ENCODE measurements at places on chromosomes 6 and 20.

DNA sequence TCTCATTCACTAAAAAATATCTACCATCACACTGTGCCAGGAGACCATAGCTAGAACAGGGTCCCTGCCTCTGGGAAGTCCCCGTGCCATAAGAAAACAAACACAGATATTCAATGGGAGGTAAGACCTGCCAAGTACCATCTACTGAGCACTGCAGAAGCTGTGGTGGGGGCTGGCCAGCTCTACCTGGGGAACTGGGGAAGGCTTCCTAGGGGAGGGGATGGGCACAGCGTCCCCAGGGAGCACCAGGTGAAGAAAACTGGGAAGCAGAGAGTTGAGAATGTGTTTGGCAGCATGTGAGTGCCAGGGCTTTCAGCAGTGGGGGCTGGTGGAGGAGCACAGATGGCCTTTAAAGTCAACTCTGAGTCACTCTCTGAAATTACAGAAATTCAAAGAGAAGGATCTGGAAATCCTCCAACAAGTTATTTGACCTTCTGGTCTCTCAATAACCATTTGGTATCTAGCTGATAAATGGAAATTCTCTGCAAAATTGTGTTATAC lies 85.2 kb downstream of the SHLD1 start:
- DNase-seq = no peak

GRCh38 chr20:61407561-61407960 lies 155.5 kb downstream of the CDH4 start:
- no peak for DNase-seq

- no peak for DNase-seq
Observed at GRCh38 chr6:128598571-128598970, 78.2 kb upstream of the PTPRK start.

- no peak for DNase-seq
Observed at GRCh38 chr6:47206626-47207025, 103.1 kb downstream of the TNFRSF21 start.

GRCh38 chr6:14001329-14002012 lies 76.7 kb downstream of the RNF182 start:
- DNase-seq = no peak

GRCh38 chr6:157232161-157232895 lies 91.0 kb downstream of the TMEM242 start:
- no peak for DNase-seq

DNA sequence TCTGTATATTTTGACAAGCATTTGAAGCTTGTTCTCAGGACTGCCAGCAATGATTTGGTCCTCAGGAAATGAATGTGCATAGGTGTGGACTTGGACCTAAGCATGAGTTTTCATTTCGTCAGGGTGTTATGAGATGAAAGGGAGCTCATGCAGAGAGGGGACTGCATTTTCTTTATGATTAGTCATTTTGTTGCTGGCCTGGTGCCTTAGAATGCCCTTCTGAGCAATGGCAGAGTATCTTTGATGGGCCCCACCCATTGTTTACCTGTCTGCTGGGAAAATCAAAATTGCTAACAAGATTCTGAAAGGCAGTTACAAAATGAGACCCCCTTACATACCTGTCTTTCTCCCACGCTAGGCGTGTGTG lies 51.5 kb upstream of the MTHFD1L start:
- DNase-seq = no peak

GRCh38 chr20:20666359-20666758 lies 46.1 kb downstream of the RALGAPA2 start:
- no peak for DNase-seq

DNA sequence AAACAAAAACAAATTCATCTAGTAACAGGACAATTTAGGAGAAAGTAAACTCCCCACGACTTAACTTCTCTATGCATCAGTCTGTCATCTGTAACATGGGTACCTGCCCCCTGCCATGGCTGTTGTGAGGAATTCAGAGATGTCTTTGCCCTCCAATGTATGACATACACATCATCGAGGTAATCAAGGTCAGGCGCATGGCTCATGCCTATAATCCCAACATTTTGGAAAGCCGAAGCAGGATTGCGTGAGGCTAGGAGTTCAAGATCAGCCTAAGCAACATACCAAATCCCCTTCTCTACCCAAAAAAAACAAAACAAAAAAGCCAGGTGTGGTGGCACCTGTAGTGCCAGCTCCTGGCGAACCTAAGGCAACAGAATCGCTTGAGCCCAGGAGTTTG lies 9.0 kb downstream of the EEF1A1 start:
- peak; percentile 59 for DNase-seq

DNA sequence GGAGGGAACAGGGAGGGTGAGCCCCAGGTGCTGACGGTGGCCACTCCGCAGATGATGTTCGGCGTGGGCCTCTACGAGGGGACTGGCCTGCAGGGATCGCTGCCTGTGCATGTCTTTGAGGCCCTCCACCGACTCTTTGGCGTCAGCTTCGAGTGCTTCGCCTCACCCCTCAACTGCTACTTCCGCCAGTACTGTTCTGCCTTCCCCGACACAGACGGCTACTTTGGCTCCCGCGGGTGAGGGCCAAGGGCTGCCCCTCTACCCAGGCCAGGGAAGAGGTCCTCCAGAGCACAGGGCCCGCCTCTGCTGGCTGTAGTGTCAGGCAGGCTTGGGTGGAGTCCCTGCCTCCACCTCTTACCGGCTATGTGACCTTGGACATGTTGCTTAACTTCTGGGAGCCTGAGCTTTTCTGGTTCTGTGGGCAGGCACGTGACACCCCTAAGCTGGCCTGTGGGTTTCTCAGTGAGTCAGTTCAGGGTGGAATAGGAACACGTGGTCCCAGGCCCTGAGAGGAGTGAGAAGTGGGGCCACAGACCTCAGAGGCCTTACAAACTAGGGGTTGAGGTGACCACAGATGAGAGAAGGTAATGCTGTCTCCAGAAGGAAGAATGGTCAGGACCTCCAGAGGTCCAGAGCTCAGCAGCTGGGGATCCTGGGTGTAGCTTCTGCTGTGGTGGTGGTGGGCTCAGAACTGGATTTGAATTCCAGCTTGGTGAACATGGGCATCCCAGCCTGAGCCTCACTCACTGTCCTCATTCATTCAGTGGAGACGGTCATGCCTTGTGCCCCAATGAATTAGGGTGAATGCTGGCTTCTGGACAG lies 11.9 kb downstream of the PCIF1 start:
- DNase-seq = no peak

- no peak for DNase-seq
Observed at GRCh38 chr20:17742731-17743130, 43.0 kb downstream of the BANF2 start.

GRCh38 chr6:117288083-117288715 lies 22.8 kb downstream of the VGLL2 start:
- no peak for DNase-seq

GRCh38 chr20:19958928-19959327 lies 58.2 kb upstream of the NAA20 start:
- no peak for DNase-seq

GRCh38 chr20:48919882-48920526 lies 1.5 kb upstream of the ARFGEF2 start:
- DNase-seq = peak; percentile 66

GRCh38 chr6:74568861-74569260 lies 637.0 kb downstream of the COL12A1 start:
- no peak for DNase-seq

- DNase-seq = no peak
Observed at GRCh38 chr6:113903666-113904330, 46.7 kb downstream of the MARCKS start.

DNA sequence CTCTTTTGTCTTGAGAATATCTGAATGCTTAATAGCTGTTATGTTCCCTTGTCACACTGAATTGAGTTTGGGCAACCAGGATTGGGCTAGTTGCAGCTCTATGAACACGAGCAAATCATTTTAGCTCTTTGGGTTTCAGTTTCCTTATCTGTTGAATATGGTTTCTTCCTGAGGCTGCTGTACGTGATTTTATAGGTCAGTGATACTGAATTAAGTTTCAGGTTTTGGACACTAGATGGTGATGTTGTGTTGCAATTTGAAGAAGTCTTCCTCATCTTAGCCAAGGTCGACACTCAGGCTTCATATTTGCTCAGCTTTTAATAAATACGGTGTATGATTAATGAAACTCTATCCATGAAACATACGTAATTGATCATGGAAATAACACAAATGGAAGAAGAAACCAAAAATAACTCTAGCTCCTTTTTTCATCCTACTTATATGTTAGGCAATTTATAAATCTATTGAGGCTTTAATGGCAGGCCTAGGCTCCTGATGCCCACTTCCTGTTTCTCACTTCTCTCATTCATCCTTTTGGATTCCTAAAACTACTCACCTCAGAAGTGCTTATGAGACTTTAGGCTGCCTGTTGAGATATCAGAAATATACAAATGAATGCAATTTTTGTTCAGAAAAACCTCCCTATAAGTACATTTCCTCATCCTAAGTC lies 354.1 kb upstream of the MAP3K7 start:
- DNase-seq = peak; percentile 94

DNA sequence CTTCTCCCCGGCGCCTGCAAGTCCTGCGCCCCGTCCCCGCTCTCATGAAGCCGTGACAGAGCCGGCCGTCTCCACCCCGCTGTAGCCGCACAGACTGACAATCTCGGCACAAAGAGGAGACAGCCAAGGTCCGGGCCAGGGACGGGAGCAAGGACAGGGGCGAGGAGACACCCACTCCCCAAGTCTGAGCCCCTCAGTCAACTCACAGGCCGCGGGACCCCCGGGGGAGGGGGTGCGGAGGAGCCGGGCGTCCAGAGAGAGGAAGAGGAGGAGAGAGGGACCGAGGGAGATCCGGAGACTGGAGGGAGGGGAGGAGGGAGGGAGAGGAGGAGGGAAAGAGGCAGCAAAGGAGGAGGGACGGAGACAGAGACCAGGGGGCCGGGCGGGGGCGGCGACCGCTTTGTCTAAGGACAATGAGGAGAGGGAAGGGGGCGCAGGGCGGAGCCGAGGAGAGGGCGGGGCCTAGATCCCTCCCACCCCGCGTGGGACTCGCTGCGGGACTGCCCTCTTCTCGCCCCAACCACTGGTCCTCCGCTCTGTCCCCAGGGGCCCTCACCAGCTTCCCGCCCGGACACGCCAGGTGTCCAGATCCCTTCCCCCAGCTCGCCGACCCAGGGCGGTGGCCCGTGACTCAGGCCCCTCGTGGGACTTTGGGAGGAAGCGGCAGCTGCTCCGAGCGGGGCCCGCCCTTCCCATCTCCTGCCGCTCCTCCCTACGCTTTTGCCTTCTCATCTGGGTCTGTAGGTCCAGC lies 638 bp upstream of the PPP1R18 start:
- DNase-seq = peak; percentile 91

GRCh38 chr20:41371371-41371770 lies 4.8 kb upstream of the EMILIN3 start:
- no peak for DNase-seq

GRCh38 chr6:37638414-37639341 lies 59.0 kb downstream of the MDGA1 start:
- DNase-seq = no peak

DNA sequence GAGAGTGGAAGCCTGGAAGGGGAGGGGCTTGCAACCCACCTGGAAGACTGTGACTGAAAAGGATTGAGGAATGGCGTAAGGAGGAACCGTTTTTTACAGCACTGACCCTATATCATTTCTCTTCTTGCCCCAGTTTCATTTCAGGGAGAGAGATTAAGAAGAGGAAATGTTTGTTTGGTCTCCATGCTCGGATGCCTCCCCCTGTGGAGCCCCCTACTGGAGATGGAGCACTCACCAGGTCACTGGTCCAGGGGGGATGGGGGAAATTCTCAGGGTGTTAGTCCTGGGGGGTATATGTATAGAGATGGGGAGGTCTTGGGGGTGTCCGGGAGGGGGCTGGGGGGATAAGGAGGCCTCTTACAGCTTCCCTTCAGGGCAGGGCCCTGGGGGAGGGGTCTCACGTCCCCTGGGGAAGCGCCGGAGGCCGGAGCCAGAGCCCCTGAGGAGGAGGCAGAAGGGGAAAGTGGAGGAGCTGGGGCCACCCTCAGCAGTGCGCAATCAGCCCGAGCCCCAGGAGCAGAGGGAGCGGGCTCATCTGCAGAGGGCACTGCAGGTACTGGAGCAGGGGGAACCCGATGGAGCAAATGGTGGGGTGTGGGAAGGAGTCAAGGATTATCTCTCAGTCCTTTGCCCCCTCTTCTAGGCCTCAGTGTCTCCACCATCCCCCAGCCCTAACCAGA lies 3.2 kb downstream of the CUTA start:
- peak; percentile 81 for DNase-seq

DNA sequence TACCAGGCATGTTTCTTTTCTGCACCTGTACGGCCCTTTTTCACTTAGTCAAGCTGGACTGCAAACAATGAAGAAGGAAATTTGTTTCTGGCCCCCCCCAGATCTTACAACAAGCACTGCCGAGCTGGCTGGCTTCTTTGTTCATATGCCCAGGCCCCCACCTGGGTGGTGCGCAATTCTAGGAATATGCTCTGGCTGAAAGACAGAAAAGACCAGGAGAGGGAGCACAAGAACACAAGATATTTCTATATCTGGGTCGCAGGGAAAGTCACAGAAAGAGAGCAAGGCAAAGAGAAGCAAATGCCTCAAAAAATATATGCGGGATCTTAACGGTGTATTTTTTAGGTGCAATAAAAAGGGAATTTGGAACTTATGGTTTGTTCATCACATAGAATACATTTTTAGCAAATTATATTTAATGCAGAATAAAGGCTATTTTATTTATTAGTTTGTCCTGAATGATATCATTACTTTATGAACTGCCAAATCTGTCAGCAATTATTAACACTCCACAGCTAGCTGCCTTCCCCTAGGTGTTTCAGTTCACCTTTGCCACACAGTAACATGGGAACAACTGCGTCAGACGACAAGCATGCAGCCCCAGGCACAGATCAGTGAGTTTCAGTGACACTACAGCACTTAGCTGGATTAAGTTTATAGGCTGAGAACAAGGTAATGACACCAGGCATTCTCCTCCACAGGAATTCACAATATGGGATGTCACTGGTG lies 76.5 kb downstream of the GJA10 start:
- no peak for DNase-seq

- DNase-seq = no peak
Observed at GRCh38 chr6:163392533-163392932, 22.0 kb upstream of the QKI start.

DNA sequence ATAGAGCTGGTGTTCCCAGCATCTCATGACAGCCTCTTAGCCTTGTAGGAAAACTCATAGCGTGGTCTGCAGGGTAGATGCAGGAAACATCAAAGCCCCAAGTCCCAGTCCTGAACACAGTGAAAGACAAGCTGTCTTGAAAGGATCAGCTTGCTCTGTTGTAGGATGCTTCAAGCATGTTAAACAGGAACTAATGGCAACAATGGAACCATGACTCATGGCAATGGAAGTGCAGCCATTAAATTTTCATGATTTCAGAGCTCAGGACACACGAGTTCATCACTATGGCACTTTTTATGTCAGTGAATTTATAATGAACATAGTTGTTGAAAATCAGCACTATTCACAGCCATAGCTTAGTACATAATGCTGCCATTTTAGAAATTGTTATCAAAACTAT lies 367.7 kb downstream of the KIF16B start:
- no peak for DNase-seq

DNA sequence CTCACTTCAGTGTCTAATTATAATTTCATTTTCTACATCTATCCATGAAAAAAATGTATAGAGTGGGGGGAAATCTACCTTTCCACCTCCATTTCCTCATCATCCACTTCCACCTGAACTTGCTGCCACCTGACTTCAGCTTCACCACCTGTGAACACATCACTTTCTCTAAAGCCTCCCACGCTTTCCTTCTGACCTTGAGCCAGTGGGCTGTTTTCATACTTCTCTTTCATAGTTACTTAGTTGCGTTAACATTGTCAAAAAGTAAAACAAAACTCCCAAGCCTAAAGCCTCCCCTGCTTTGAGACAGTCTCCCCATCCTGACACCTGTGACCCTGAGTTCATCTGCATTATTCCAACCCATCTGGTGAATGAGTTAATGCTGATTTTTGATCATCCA lies 47.3 kb downstream of the KLHL31 start:
- DNase-seq = no peak
